ENCODE measurements at places on chromosomes 2 and 18. TPM values are rescaled to one million over a fixed set of nuclear protein-coding genes. Genes with fewer than 3 reads are reported as not detected.

DNA sequence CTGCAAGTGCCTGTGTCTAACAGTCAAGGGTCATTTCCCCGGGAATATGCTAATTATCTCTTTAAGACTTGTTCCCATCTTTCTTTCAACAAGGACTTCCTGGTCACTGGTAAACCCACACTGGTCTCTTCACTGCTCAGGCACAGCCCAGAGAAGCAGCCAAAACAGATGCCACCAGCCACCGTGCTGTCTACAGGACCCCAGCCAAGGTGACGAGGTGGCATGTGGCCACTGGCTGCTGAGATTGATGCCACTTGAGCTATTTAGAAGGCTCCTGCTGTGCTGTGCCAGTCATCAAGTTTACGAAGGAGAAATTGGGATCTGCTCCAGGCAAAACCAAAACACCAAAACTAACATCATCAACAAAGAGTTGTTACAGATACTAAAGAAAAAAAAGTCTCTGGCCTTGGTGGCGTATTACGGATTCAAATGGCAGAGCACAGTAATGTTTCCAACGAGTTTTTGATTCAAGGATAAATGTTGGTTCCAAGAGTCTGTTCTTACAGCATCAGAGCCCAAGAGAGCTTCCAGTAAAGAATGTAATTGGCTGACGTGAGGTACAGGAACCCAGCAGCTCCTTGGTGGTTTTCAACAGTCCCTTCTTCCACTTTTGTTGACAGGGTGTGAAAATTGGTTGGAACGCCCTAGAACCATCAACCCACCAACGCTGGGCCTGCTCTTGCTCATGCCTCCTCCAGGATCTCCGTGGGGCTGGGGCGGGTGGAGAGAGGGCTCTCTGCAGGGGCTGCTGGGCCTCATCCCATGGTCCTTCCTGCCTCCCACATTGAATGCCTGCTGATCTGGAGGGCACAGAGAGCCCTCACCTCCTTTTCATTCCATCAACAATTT is 63.7 kb upstream of the ZCCHC2 start:
- no peak for DNase-seq

- no peak for DNase-seq
Measured at GRCh38 chr18:38923126-38923525, 1357.5 kb upstream of the CELF4 start.

DNA sequence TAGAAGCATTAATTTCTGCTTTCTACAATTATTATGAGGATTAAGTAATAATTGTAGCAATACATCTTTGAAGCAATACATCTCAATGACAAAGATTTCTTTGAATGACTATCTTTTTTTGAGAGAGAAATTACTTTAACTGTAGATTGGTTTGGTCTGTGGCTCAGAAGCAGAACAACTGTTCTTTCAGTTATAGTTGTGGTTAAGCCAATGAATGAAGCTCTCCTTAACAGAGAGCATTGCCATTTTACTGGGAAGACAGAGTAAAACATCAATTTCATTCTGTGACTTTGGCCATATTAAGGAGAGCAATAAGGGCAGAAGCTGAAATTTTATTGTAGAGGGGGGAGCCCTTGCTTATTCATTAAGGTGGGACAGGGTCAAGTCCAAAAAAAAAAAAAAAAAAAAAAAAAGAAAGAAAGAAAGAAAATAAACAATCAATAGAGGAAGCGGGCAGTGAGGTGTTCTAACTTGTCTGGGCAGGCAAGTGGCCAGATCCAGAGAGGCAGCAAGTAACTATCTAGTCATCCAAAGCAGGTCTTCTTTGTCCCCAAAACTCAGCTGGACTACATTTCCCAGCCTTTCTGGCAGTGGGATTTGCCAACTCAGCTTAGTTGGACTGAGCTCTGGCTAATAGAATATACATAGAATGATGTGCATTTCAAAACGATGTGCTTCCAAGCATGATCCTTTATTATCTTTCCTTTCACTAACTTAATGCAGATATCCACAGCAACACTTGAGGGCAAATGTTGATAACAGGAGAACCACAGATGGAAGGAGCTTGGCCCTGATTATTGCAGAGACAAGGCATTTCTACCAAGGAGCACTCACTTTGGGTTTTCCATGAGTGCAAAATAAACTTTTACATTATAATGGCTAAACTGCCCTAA is 462.7 kb upstream of the CDH20 start:
- no peak for DNase-seq

GRCh38 chr2:43251171-43251731 is 24.8 kb upstream of the ZFP36L2 start:
- no peak for DNase-seq

DNA sequence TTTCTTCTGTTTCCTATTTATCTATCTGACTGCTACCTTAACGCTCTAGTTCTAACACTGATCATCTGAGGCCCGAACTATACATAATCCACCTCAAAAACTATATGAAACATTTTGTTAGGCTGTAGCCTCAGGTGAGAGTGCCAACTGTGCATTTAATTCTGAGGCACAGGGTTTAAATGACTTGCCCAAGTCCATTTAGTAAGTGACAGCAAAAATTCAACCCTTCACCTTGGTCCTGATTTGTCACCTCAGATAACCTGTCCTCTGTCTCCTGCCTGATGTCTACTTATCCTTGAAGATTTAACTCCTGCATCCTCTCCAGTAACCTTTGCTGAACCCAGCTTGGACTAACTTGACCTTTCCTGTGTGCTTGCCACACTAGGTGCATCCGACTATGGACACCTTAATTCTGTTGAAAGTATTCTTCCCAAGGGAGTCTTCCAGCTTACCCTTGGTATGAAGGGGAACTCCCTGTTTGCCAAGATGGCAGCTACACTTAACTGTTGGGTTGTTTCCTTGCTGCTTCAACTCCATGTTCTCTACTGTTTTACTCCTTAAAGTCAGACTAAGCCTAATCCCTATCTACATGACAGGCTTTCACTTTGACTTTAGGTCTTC is 23.5 kb downstream of the CD302 start:
- DNase-seq, result no peak

The PPP1R1C gene
- total RNA-seq, result not detected

The PLCD4 gene
- total RNA-seq, result not detected

All from natural killer cell treated with Interleukin-12 subunit alpha and Interleukin-12 subunit beta and Interleukin-15 and Interleukin-18, amount 100 ng/mL, for 72 hours (primary cell).